Activated CD4-positive, alpha-beta T cell treated with anti-CD3 and anti-CD28 coated beads, Interleukin-2, Interleukin-4, amounts not matched to agents 100 ng/mL and 50 ng/mL, durations not matched to agents 16 hours and 8 hours (primary cell): ENCODE measurements at places on chromosomes 3 and 15.

- no peak for DNase-seq
These were observed 11.2 kb downstream of the ISLR2 start for GRCh38 chr15:74141591-74141990.

- no peak for DNase-seq
These were observed 13.2 kb downstream of the FAM162A start for GRCh38 chr3:122397201-122397600.

GRCh38 chr3:159796744-159797143 is 191.9 kb upstream of the IL12A start:
- no peak for DNase-seq

- DNase-seq = no peak
These were observed 15.8 kb downstream of the PODXL2 start for GRCh38 chr3:127644641-127645370.

- DNase-seq = no peak
These were observed 5.6 kb downstream of the TSEN2 start for GRCh38 chr3:12489832-12490231.
